ENCODE measurements at places on chromosomes 5 and 9. TPM values are rescaled to one million over a fixed set of nuclear protein-coding genes. Genes with fewer than 3 reads are reported as not detected.

The IPPK gene
- 11.3 TPM for total RNA-seq

The LCN6 gene
- 1.2 TPM for total RNA-seq

The CYLC2 gene
- not detected for total RNA-seq

The SURF6 gene
- 17.0 TPM for total RNA-seq

The ZNF474 gene
- total RNA-seq: not detected

The FER gene
- 33.9 TPM for total RNA-seq

The SEMA5A gene
- 21.1 TPM for total RNA-seq

The PLPP1 gene
- total RNA-seq: 29.5 TPM

The NSG2 gene
- not detected for total RNA-seq

The PTPRD gene
- 3.5 TPM for total RNA-seq

The SARDH gene
- total RNA-seq: 3.0 TPM

The ECM2 gene
- 0.49 TPM for total RNA-seq

The GABRA1 gene
- total RNA-seq: not detected

The FOXD4L6 gene
- total RNA-seq: 0.68 TPM

The CCNH gene
- total RNA-seq: 107 TPM

The RXRA gene
- total RNA-seq: 95.6 TPM

The TRUB2 gene
- total RNA-seq: 15.0 TPM

The CTXN3 gene
- not detected for total RNA-seq

The DEPDC1B gene
- total RNA-seq: 1.1 TPM

The FOXD4L3 gene
- total RNA-seq: 0.39 TPM

The ANKRD34B gene
- total RNA-seq: 0.46 TPM

The FOXD4 gene
- 0.52 TPM for total RNA-seq

The CCL28 gene
- 7.2 TPM for total RNA-seq

The CRB2 gene
- 3.0 TPM for total RNA-seq

The PTAR1 gene
- total RNA-seq: 90.8 TPM

The KCNIP1 gene
- 9.9 TPM for total RNA-seq

The SPATA31C1 gene
- not detected for total RNA-seq

The FAT2 gene
- total RNA-seq: 0.11 TPM

The LCN10 gene
- total RNA-seq: 11.2 TPM

The WDR31 gene
- total RNA-seq: 1.2 TPM

The TMEFF1 gene
- total RNA-seq: not detected

The PHF19 gene
- total RNA-seq: 42.5 TPM

The ARHGAP26 gene
- 33.6 TPM for total RNA-seq

The NRG2 gene
- 7.3 TPM for total RNA-seq

The PCDHA5 gene
- 0.46 TPM for total RNA-seq

The GFM2 gene
- total RNA-seq: 34.2 TPM

The PCAT7 gene
- total RNA-seq: not detected

The PLPPR1 gene
- total RNA-seq: not detected

The CBY3 gene
- total RNA-seq: not detected

The RLN2 gene
- total RNA-seq: 0.51 TPM

The SLC6A19 gene
- not detected for total RNA-seq

The SSNA1 gene
- 40.5 TPM for total RNA-seq

The AGGF1 gene
- 27.6 TPM for total RNA-seq

The MED22 gene
- total RNA-seq: 28.2 TPM

The ADGRV1 gene
- not detected for total RNA-seq

The CER1 gene
- total RNA-seq: not detected

The TAS2R1 gene
- not detected for total RNA-seq

The MLLT3 gene
- 9.3 TPM for total RNA-seq

The ZDHHC11B gene
- 2.8 TPM for total RNA-seq

The PCDHGB5 gene
- 3.9 TPM for total RNA-seq

The MEF2C gene
- 94.4 TPM for total RNA-seq

The OR1J2 gene
- total RNA-seq: not detected

The ALDH7A1 gene
- total RNA-seq: 9.7 TPM

The ADGRD2 gene
- not detected for total RNA-seq

The CDO1 gene
- 1.5 TPM for total RNA-seq

Measured in spleen (tissue), 13 donors.